Progenitor cell of endocrine pancreas (in vitro differentiated cells): ENCODE measurements at places on chromosomes 1 and 21.
A peak's percentile ranks its signal among the peaks of the same experiment; 100 is the strongest.

GRCh38 chr1:34460193-34460592 is 283.5 kb downstream of the C1orf94 start:
- DNase-seq = peak; percentile 23

DNA sequence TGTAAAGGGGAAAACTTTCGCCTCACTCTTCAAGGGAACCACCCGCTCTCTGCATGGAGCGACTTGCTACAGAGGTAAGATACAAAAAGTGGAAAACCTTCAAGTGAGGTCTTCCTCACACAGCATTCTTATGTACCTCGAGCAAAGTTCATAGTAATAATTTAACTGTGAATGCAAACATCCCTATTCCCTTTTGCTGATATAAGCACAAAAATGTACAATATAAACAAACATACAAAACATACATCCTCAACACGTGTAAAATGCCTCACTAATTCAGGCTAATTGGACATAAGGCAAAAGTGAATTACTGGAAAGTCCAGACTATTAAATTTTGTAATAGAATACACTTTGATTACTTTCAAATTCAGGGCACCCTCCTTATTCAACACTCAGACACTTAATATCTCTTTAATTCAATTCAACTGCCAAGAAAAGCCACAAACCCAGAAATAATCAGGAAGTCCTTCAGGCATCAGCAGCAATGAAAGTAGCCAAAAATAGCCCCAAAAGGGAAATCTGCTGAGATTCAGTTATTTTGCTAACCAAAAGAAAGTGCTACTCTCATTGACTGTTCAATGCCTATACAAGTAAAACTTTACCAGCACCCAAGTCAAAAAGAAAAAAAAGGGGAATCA is 15.2 kb upstream of the LMX1A start:
- DNase-seq = no peak

DNA sequence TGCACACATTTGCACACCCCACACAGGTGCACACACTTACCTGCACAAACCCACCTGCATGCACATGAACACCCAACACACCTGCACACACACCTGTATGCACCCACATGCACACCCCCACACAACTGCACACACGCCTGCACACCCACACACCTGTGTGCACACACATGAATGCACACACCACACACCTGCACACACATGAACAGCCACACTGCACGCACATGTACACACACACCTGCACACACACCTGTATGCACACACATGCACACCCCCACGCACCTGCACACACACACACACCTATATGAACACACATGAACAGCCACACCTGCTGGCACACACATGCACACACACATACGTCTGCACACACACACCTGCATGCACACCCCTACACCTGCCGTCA is 17.9 kb upstream of the TTC34 start:
- no peak for DNase-seq

DNA sequence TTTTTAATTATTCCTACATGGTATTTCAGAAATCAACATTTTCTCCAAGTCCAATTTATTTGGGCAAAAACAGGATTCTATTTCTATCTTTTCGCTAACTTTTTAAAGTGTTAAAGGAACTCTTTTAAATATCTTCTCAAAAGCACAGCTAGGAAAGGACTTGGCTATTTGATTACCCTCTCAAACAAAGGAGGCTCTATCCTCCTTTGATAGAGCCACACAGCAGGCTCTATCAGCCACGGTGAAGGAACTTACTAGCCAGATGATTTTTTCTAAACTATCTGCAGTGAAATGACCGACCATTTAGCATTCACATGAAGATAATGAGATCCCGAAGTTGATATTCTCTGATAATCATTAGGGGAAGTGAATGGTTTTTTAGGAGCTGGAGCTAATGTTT is 9.1 kb downstream of the ANGPTL7 start:
- no peak for DNase-seq

GRCh38 chr1:199741586-199741985 is 285.9 kb upstream of the NR5A2 start:
- DNase-seq = no peak

- DNase-seq = no peak
Measured at GRCh38 chr1:12542138-12542465, 75.9 kb downstream of the DHRS3 start.

DNA sequence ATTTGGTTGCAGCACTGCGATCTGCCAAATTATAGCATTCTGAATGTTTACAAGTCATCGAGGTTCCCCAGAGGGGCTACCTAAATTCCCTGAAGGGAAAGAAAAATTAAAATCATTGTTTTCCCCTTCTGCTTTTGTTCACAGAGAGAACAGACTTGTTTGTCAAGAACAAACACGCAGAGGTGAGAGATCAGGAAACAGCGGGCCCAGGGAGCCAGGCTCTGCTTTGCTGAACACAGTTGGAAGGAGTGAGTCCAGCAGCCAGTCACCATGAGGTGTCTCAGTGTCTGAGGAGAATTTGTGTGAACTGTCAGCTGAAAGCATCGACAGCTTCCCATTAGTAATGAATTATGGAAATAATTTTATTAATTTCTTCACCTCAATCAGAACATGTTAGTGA is 52.5 kb downstream of the RWDD3 start:
- peak; percentile 18 for DNase-seq
